ENCODE measurements at places on chromosomes 6 and 20.

DNA sequence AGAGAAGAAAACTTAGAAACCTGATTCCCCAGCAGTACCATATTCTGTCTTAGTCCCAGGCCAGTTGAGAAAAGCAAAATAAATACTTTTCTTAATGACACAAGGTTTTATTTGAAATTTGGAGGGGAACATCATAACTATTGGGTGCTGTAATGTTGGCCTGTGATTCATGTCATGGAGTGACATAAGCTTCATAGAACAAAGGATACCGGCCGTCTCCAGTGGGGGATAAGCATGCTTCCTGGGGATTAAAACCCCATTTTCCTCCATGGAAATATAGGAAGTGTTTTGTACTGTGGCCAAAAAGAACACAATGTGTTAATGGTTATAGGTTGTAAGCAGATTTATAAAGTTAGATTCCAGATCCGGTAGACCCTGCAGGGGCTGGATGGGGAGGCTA, 18.0 kb downstream of the MTHFD1L start:
- DNase-seq, result no peak

DNA sequence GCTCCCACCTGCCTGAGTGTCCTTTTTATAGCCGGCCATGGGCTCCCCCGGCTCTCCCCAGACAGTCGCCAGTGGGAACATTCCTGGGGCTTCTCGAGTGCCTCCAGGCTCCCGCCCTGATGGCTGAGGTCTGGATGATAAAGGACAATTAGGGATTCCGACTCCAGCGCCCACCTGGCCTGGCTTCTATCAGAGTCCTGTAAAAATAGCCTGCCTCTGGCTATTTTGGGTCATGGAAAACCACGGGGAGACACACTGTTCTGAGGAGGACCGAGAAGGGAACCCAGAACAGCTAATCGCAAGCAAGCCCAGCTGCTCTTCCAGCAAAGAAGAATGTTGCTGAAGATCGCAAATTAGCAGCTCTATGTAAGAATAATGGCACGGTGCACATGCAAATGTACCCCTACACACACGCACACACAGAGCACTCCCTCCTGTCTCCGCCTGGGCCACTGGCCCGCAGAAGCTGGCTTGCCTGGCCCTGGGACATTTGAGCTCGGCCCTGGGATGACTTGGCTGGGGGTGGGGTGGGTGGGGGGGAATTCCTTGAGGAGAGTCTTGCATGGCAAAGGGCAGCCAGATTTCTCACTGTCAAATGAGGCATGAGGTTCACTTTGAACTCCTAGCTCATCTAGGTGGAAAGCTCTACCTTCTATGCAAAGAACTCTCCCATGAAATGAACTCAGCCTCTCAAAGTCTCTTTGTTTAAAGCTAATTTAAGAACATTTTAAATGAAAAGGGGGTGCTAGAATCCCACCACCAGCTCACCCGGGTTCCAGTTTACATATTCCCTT, 55.3 kb downstream of the CTCFL start:
- no peak for DNase-seq

DNA sequence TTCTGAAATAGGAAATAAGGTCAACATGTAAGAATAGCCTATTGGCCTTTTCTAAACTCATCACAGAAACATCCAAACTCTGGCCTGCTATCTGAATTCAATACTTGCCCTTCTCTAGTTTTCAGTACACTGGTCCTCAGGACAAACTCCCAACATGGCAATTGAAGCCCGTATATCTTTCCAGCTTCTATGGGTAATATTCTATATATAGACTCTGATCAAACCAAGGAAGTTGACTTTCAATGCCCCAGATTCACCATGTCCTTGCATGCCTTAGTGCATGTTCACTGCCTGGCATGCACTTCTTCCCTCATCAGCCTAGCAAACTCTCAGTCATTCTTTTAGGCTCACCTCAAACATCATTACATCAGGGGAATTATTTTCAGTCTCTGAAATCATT, 73.2 kb downstream of the RSPO3 start:
- no peak for DNase-seq

DNA sequence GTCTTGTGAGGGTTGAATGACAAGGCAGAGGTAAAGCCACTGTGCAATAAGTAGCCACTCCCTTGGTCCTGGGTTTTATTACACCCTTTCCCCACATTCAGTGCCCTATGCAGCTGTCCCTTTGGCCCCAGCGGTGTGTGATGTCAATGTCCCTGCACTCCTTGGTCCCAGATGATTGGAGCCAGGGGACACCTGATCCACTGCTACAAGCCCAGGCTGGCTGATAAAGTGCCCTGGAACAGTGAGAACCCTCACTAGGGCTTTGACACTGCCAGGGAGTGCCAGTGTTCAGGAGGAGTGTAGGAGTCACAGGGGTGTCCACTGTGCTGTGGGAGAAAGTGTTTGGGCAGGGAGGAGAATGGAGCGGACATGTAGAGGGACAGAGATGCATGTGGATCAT, 30.4 kb downstream of the GABRR1 start:
- DNase-seq, result no peak

Data from stimulated activated CD8-positive, alpha-beta memory T cell treated with anti-CD3 and anti-CD28 coated beads, Interleukin-2, amount 100 ng/mL, for 48 hours (primary cell).